ENCODE measurements at places on chromosomes 5 and 9. TPM values are rescaled to one million over a fixed set of nuclear protein-coding genes. Genes with fewer than 3 reads are reported as not detected.

FOXD4L3 gene
- not detected for total RNA-seq

GRCh38 chr9:137166380-137167229, 3.2 kb downstream of the LRRC26 start:
- no peak for DNase-seq

- no peak for DNase-seq
Observed at GRCh38 chr5:144390133-144390532, 219.5 kb downstream of the KCTD16 start.

DNA sequence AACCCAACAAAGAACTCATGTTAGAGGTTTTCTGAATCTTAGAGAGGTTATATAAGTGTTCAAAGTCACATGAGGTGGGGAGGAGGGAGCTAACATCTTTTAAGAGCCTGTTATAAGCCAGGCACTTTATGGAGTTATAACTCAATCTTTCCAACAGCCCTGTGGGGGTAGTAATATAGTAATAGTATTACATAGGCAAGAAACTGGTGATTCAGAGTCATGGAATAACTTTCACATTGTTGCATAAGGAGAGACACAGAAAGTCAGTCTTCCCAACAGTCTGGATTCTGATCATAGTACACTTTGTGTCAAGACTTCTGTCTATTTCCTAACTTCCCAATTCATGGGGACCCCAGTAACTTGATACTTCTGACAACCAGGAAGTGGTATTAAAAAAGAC, 89.2 kb downstream of the ACER2 start:
- no peak for DNase-seq
